Sciatic nerve (tissue), 2 donors: ENCODE measurements at places on chromosomes 1 and 21. TPM values are rescaled to one million over a fixed set of nuclear protein-coding genes. Genes with fewer than 3 reads are reported as not detected.

- DNase-seq = no peak
Measured at GRCh38 chr1:7678491-7679158, 92.5 kb upstream of the VAMP3 start.

The RGS8 gene
- 0.13 TPM for total RNA-seq

GRCh38 chr1:16984717-16985116, 4.3 kb upstream of the MFAP2 start:
- DNase-seq = peak; percentile 78

The HRNR gene
- total RNA-seq = not detected

DNA sequence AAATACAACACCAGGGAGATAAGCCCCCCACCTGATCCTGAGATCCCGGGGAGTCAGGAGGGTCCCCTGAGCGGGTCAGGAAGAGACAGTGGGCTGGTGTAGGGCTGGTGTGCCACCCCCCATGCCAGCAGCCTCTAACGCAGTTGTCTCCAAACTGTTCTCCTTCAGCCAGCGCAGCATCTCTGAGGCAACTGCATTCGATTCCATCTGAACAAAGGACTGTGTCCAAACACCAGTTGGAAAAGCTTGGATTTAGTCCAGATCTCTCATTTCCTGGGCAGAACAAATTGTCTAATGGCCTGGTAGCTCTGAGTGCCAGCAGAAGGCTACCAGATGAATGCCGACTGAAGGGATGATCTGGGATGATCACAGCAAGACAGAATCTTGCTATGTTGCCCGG, 44.1 kb upstream of the EIF4G3 start:
- DNase-seq = no peak

- no peak for DNase-seq
Measured at GRCh38 chr1:192832492-192832891, 23.7 kb downstream of the RGS2 start.

GRCh38 chr1:70117046-70117445, 88.3 kb downstream of the LRRC40 start:
- no peak for DNase-seq

DNA sequence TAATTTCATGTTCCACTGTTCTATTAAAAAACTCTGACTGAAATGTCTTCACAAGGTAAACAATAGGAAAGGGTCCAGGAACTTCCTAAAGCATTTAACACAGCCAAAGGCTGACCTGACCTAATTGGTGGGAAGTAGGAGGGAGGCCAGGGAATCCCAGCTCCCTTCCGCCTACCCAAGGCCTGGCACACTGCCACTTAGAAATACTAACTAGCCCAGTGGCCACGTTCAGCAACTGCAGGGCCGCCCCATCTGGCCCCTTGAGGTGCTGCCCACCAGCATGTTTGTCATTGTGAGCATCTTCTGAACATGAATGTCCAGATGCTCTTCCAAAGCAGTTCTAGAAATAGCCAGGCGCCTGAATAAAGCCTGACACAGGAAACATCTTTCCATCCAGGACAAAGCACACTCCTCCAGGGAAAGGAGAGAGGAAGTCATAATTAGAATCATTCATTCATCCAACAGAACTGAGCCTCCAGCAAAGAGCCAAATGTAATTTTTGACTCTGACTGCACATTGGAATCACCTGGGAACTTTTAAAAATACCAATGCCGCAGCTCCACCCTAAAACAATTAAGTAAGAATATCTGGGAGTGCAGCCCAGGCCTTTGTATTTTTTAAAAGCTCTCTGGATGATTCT, 44.6 kb upstream of the BCL9 start:
- peak; percentile 69 for DNase-seq

The SDHC gene
- total RNA-seq = 124 TPM

DNA sequence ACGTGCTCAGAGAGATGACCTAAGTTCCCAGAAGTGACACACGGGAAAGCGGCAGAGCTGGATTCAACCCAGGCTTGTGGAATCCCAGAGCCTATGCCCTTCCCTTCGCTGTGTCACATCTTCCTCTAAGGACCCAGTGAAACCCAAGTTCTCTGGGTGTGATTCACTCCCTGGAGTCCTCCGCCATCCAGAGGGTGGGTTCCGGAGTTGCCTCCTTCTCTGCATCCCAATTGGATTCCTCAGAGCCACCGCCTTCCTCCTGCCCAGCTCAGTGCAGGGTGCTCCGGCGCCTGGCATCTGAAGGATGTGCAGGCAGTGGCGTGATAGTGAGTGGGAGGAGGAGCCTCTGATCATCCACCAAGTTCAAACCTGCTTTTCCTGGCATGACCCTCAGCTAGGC, 20.7 kb upstream of the RCC2 start:
- no peak for DNase-seq

The TNFRSF18 gene
- total RNA-seq = 0.58 TPM

- DNase-seq = no peak
Measured at GRCh38 chr1:91141858-91142257, 120.0 kb upstream of the ZNF644 start.

The DNASE2B gene
- not detected for total RNA-seq

DNA sequence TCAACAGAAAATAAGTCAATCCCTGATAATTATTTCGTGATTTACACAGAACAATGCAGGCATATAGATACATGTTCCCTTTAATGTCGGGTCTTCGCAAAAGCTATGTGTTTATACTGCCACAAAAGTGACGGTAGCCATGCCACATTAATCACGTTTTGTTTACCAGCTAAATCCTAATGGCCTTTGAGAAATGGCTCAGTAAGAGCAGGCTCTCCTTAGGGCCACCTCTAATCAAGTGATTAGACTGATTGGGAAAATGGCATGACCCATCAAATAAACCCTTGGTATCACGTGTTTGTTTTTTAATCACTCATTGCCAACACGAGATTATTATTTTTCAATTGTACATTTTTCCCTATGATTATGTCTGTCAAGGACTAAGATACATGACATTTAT, 102.0 kb upstream of the USP25 start:
- no peak for DNase-seq

DNA sequence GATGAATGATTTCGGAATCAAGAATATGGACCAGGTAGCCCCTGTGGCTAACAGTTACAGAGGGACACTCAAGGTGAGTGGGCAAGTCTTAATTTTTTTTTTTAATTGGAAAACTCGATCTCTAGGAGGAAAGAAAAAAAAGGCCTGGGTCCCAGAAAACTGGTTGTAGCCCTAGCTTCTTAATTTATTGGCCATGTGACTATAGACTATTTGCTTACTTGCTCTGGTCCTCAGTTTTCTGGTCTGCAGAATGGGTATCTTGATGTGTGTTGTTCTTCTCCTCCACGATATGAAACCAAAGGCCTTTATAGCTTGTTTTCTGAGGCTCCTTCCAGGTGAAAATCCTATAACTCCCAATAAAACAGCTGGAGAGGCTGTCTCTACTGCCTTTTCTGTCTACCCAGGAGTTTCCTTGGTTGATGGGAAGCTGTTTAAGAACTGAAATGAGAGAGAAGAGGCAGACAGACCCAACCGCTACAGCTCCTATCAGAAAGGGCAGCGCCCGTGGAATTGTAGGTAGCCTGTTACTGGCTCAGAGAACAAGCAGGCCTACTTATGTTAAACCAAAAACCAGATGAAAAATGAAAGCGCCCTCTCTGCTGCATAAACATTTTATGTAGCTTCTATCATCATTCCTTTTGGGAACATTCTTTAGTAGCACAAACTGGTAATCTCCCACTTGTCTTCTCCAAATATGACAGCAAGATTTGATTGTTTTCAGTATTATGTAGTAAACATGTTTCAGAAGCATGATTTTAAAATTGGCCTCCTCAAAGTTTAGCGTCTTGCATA, 4.5 kb downstream of the ETS2 start:
- DNase-seq = no peak

The CNKSR1 gene
- 3.1 TPM for total RNA-seq

The TNFAIP8L2 gene
- 3.9 TPM for total RNA-seq

The TNFRSF8 gene
- 5.2 TPM for total RNA-seq

GRCh38 chr1:53089478-53090226, 27.6 kb downstream of the PODN start:
- DNase-seq = no peak
